ENCODE measurements at places on chromosomes 6 and 20.

- no peak for DNase-seq
Observed at GRCh38 chr6:106446983-106447382, 86.5 kb downstream of the CRYBG1 start.

DNA sequence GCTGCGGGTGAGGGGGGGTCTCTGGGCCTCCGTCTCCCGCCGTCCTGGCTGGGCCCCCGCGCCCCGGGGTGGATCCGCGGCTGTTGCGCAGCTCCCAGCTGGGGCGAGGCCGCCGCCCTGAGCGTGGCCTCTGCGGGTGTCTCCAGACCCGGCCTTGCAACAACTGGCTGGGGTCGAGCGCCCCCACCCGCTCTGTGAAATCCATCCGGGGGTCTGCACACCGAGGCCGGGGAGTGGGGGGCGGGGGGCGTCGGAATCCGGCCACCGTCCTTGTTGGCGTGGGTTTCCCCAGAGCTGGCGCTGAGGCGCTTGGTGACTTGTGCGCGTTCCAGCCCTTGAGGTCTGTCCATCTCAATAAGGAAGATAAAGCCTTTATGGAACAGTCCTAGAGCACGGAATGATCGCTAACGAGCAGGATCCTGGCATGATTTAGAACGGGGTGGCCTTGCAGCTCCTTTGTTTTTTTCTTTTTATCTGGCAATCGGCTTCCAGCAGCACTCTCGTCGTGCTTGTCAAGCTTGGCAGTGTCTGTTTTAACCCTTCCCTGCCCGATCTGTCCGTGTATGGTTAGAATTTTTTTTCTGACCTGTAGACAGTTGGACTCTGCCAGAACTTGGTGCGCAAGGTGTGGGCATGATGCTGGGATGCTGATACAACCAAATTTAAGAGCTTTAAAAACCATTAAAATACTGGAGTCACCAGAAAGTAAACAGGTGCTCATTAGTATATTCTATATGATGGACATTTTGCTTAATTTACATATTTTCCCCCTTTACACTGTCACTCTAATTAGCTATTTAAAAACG lies 675 bp downstream of the DSTN start:
- DNase-seq: no peak

GRCh38 chr6:148324297-148324985 lies 18.2 kb upstream of the SASH1 start:
- no peak for DNase-seq

- no peak for DNase-seq
Observed at GRCh38 chr6:168240160-168240559, 79.4 kb downstream of the DACT2 start.

- no peak for DNase-seq
Observed at GRCh38 chr6:40887792-40888340, 151.2 kb downstream of the UNC5CL start.

- DNase-seq: no peak
Observed at GRCh38 chr6:101478891-101479290, 85.4 kb downstream of the GRIK2 start.

GRCh38 chr6:163356324-163356723 lies 58.2 kb upstream of the QKI start:
- no peak for DNase-seq

GRCh38 chr20:19071446-19071725 lies 141.1 kb upstream of the SLC24A3 start:
- no peak for DNase-seq

DNA sequence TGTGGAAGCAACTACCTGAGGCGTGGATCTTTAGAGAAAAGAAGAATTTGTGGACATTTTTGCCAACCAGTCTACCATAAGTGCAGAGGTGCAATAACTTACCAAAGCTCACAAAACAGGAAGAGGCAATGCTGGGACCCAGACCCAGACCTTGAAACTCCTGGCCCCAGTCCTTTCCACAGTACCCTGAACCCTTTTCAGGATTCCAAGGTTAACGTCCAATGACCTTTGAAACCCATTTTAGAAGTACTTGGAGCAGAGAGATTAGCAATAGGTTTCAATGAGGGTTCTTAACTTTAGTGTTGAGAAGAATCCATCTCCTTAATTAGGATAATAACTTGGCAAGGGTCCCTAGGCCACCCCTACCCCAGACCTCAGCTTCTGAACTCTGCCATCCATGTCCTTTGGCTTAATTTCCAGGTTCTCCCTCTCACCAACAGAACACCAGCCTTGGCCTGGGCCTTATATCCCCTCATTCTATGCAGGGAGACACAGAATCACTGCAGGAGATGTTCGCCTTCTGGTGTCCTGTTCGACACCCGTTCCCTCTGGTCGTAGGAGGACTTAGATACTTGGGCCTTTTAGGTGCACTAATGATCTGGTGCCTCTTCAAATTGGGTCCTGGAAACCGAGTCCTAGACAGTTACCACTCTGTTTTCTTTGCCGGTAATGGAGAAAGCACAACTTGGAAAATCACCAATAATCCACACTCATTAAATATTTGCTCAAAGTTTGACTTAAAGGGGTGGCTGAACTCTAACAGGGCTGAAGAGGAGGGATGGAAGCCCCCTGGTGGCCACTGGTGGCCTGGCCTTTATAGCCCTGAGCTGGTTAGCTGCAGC lies 40.6 kb downstream of the ISM1 start:
- peak; percentile 51 for DNase-seq

GRCh38 chr20:45752746-45753145 lies 30.6 kb downstream of the SPINT4 start:
- DNase-seq: no peak

DNA sequence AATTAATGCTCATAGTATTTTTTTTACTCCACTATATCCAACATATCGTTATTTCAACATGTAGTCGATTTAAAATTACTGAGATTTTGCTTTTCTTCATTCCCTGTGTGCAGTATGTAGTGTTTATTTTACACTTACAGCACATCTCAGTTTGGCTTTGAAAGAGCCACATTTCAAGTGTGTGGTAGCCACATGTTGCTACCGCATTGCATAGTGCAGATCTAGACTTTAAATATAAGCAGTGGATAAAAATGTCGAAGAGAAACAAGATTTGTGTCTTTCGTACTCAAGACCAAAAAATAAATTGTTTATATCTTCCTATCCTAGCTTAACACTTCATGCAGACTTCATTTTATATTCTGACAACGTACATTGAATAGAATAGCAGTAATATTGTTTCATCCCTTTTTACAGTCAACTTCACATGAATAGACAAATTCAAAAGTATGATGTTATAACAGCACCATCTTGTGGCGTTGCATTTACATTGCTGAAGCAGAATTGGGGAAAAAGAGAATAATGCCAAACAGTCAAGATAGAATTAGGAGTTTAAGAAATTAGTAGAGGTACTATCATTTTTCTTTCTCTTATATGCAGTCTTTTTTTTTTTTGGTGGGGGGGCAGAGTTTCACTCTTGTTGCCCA lies 29.9 kb downstream of the FBXO5 start:
- DNase-seq: no peak

- no peak for DNase-seq
Observed at GRCh38 chr6:166625356-166625755, 1.7 kb downstream of the RPS6KA2 start.

GRCh38 chr20:36815454-36816091 lies 42.0 kb upstream of the DSN1 start:
- DNase-seq: no peak

GRCh38 chr6:14828201-14828611 lies 417.7 kb upstream of the JARID2 start:
- no peak for DNase-seq

GRCh38 chr6:27144740-27145079 lies 102.8 kb upstream of the PRSS16 start:
- no peak for DNase-seq

DNA sequence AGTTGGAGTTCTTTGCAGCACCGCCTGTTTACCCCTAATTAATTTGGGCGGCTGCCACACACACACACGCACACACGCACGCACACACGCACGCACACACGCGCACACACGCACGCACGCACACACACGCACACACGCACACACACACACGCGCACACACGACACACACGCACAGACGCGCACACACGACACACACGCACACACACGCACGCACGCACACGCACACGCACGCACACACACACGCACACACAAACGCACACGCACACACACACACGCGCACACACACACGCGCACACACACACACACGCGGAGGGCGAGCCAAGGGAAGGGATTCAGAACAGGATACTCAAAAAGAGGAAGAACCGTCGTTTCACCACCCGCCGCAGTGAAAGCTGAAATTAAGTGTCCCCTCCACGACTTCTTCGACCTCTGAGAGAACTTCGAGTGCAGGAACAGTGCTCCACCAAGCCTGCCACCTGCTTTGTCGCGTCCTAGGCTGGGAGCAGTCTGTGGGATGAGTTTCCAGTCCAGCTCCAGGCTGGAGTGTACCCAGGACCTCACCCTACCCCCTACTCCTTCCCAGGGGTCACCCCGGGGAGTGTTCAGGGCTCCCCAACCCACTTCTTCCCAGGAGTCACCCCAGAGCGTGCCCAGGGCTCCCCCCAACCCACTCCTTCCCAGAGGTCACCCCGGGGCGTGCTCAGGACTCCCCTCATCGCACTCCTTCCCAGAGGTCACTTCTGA lies 1.1 kb downstream of the RNASET2 start:
- DNase-seq: no peak

- no peak for DNase-seq
Observed at GRCh38 chr20:5171790-5172164, 45.0 kb downstream of the CDS2 start.

- DNase-seq: no peak
Observed at GRCh38 chr20:61982191-61982950, 83.3 kb downstream of the TAF4 start.

GRCh38 chr6:127343809-127344659 lies 625 bp upstream of the ECHDC1 start:
- DNase-seq: no peak

- no peak for DNase-seq
Observed at GRCh38 chr20:17295151-17295726, 68.4 kb downstream of the PCSK2 start.

DNA sequence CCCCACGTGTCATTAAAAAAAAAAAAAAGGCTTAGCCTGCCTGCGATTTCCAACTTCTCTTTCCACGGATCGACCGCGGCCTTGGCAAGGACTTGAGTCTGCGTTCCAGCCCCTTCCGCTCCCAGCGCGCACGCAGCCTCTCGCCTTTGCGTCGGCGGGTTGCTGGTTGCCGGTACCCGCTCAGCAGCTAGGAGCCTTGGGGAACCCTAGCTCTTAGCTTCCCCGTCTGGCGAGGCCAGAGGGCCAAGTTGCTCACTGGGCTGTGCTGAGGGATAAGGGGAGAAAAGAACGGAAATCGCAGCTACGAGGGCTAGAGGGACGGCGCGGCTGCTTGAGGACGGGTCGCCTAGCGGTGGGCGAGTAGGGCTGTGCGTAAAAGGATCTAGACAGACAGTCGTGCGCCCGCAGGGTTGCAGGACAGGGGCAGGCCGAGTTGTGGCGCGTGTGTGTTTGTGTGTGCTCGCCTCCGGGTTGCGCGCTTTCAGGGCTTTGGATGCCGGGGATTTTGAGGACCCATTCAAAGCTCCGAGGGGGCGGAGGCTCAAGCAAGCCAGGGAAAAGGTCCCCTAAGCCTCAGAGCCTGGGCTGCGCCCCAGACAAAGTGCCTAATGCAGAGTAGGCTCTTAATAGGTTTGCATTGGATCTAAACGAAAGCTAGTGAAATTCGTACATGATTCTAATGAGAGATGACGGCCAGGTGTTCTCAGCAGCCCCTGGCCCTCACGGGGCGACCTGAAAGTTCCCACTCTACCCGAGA lies 40.5 kb upstream of the OSTM1 start:
- no peak for DNase-seq

DNA sequence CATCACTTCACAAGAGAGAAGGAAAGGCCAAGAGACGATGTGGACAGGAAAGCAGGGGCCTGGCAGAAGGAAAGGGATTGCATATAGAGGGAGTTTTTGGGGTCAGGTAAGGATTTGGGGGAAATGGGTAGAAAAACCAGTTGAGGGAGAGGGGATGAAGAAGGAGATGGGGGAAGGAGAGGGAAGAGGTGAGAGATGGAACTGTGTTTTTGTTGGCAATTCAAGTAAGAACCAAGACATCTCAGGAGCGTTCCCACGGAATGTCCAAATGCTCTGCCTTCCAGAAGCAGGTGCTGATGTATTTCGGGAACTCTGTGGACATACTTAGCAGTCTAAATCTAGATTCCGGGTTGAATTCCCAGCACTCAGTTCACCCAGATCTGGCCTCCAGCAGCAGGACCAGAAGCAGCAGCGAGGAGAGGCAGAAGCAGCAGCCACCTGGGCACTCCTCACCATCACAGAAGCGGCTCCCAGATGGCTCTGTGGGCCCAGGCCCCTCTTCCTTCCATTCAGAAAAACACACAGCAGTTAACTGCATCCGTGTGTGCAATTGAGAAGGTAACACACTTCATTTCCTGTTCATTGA lies 88.8 kb downstream of the DZANK1 start:
- no peak for DNase-seq

GRCh38 chr20:60294632-60295031 lies 336.4 kb downstream of the CDH26 start:
- DNase-seq: no peak

- no peak for DNase-seq
Observed at GRCh38 chr20:53943522-53944291, 126.7 kb downstream of the BCAS1 start.

DNA sequence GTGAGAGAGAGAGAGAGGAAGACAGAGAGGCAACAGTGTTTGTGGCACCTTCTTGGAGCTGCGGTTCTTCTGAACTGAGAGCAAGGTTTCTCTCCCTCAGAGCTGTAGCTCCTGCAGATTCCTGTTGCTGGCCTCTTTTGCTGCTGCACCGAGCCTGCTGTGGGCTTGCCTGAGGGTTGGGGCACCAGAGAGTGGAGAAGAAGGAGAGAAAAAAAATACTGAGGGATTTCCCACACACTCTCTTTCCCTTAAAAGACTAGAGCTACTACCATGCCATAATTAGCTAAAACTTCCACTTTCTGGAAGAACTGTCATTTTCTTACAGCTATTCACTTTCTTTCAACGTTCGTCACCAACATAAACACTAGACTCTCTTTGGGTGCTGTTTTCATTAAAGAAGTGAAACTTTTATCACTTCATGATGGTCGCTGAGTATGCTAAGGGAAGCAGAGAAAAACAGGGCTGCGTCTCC lies 18.2 kb upstream of the ECI2 start:
- DNase-seq: no peak

- DNase-seq: no peak
Observed at GRCh38 chr6:85920782-85921181, 278.1 kb upstream of the SYNCRIP start.

- no peak for DNase-seq
Observed at GRCh38 chr6:137750297-137750696, 116.8 kb upstream of the TNFAIP3 start.

GRCh38 chr6:6883011-6883410 lies 224.8 kb upstream of the RREB1 start:
- no peak for DNase-seq

DNA sequence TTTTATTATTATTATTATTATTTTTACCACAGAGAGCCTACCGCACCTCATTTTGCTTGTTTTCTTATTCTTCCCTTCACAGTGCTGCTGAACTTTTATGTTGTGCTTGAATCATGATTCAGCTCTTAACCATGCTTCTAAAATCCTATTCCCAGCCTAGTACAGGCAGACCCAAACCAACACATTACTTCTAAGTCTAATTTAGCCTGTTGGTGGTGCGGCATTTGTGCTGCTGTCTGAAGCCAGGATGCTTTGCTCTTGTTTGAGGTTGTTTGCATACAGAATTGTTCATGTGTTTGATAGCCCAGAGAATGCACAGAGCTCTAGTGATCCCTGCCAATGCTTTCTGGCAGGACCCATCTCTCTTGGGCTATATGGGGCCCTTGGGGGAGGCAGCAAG lies 213.5 kb upstream of the KCNG1 start:
- DNase-seq: no peak

GRCh38 chr20:43844778-43845614 lies 69.7 kb upstream of the TOX2 start:
- DNase-seq: no peak

All from stimulated activated CD4-positive, alpha-beta T cell treated with anti-CD3 and anti-CD28 coated beads, Interleukin-2, amount 100 ng/mL, for 4 hours (primary cell).